Effector memory CD8-positive, alpha-beta T cell (primary cell): ENCODE measurements at places on chromosomes 1 and 21.

GRCh38 chr1:33617451-33617850, 145.0 kb downstream of the ZSCAN20 start:
- no peak overlapping the region for H3K4me3 ChIP-seq
- H3K27ac ChIP-seq, result no peak overlapping the region
- no peaks in the 10 kb centered on the region for H3K4me1 ChIP-seq
- no peaks in the 10 kb centered on the region for H3K36me3 ChIP-seq
- DNase-seq, result no peak

DNA sequence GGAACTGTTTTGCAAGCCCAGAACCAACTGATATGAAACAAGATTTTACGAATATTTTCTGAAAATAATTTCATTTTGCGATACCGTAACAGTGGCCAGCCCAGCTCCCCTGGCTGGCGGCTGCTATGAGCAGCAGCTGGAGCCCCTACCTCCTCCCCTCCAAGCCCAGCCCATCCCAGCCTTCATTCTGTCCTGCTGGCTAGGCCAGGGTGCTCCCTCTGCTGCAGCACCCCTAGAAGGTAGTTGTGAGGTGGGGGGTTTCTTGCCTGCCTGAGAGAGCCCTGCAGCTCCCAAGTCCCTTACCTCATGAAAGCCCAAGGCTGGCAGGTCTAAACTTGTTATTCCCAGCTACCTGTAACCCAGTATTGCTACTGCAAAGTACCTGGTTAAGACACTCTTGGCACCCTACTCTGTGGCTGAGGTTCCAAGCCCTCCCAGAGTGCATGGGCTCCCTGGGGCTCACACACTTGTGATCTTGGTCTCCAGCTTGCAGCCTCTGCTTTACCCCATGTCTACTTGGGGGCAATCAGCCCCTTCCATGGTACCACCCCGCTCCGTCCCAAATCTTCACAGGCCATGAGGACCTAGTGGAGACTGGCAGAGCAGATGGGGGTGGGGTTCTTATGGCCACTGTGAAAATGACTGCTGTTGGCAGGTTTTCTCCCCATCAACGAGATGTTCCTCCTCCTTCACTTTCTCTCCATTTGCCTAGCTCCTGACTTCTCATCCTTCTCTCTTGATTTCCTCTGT, 239.8 kb downstream of the TRABD2B start:
- H3K4me3 ChIP-seq, result no peak overlapping the region
- no peak for DNase-seq
- H3K27me3 ChIP-seq, result peaks cover 44% of the 10 kb centered on the region
- no peaks in the 10 kb centered on the region for H3K36me3 ChIP-seq

DNA sequence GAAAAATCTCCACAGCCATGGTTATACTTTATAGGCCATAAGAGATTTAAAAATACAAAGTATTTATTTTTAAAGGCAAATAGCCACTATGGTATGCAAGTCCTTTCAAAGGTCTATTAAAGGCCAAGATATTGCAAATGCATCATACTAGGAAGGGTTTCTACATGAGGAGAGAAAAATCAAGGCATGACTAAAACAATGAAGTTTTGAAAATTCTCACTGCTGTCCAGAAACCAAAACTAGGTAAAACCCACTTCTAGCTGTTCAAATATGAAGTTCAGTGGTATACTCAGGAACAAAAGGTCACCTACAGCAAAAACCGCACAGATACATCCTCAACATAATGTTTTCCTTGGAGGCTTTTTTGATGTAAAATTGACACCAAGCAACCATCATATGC, 75.0 kb downstream of the EPS15 start:
- H3K36me3 ChIP-seq, result peaks cover 38% of the 10 kb centered on the region
- no peak for DNase-seq
- H3K27me3 ChIP-seq, result no peaks in the 10 kb centered on the region
- peaks cover 15% of the 10 kb centered on the region for H3K4me1 ChIP-seq

- H3K4me1 ChIP-seq, result no peaks in the 10 kb centered on the region
- H3K27me3 ChIP-seq, result peaks cover 55% of the 10 kb centered on the region
- no peak overlapping the region for H3K4me3 ChIP-seq
- H3K36me3 ChIP-seq, result no peaks in the 10 kb centered on the region
Observed at GRCh38 chr21:37620401-37620800, 253.8 kb downstream of the DYRK1A start.

- no peak for DNase-seq
- peaks cover 7% of the 10 kb centered on the region for H3K4me1 ChIP-seq
- no peak overlapping the region for H3K27ac ChIP-seq
- H3K4me3 ChIP-seq, result no peak overlapping the region
Observed at GRCh38 chr1:198054510-198054909, 102.3 kb upstream of the NEK7 start.

GRCh38 chr1:32695098-32695904, 7.3 kb downstream of the SYNC start:
- peaks cover 3% of the 10 kb centered on the region for H3K4me1 ChIP-seq
- no peak overlapping the region for H3K4me3 ChIP-seq
- H3K36me3 ChIP-seq, result peaks cover 3% of the 10 kb centered on the region
- no peak for DNase-seq

DNA sequence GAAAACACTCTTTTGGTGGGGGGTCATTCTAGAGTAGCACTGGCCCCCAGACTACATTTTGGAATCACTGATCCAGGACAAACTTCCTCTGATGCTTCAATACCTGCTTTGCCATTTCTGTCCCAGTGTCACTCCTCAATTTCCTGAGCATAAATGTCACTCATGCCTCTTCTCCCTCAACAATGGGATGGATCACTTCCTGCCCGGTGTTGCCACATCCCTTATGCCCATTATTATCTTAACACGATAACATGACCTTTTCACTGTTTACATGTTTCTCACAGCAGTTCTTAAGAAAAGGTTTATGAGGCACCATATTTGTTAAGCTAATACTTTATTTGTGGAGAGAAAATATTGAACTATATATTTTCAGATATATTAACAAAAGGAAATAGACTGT, 3.9 kb upstream of the ITLN1 start:
- no peak overlapping the region for H3K4me3 ChIP-seq
- no peak for DNase-seq
- H3K36me3 ChIP-seq, result no peaks in the 10 kb centered on the region
- no peak overlapping the region for H3K27ac ChIP-seq
- H3K4me1 ChIP-seq, result peaks cover 5% of the 10 kb centered on the region

DNA sequence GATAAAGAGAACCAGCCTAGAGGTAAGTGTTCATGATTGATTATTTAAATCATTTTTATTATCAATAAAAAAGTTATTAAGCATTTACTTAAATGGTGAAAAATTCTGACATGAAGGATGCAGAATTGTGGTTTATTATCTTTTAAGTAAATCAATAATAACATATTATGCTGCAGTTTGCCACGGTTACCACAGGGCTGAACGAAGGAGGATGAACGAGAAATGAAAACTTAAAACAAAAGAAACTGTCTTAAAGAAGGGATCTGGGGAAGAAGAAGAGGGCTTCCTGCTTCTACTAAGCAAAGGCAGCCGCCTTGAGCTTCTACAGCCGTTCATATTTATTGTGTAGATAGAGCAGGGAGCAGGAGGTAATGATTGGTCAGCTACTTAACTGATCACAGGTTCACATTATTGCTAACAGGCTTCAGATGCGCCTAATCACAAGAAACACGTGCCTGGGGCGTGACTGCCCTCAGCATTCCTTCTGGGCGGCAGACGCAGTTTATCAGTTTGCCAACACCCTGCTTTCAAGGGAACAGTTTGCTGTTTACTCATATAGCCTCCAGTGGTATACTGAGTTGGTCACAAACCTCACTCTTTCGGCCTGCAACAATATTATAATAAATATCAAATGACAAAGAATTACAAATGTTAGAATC, 5.8 kb upstream of the FNBP1L start:
- H3K27me3 ChIP-seq, result peaks cover 35% of the 10 kb centered on the region
- no peak overlapping the region for H3K4me3 ChIP-seq
- DNase-seq, result no peak
- H3K4me1 ChIP-seq, result peaks cover under 1% of the 10 kb centered on the region
- H3K27ac ChIP-seq, result no peak overlapping the region

- H3K4me3 ChIP-seq, result no peak overlapping the region
- no peak for DNase-seq
- H3K27ac ChIP-seq, result no peak overlapping the region
- no peaks in the 10 kb centered on the region for H3K36me3 ChIP-seq
- H3K27me3 ChIP-seq, result peaks cover 53% of the 10 kb centered on the region
Observed at GRCh38 chr1:115337276-115337632, 795 bp downstream of the NGF start.

GRCh38 chr1:118364882-118365281, 179.9 kb upstream of the SPAG17 start:
- DNase-seq, result no peak
- H3K27ac ChIP-seq, result no peak overlapping the region
- H3K4me3 ChIP-seq, result no peak overlapping the region
- no peaks in the 10 kb centered on the region for H3K4me1 ChIP-seq
- H3K27me3 ChIP-seq, result no peaks in the 10 kb centered on the region

DNA sequence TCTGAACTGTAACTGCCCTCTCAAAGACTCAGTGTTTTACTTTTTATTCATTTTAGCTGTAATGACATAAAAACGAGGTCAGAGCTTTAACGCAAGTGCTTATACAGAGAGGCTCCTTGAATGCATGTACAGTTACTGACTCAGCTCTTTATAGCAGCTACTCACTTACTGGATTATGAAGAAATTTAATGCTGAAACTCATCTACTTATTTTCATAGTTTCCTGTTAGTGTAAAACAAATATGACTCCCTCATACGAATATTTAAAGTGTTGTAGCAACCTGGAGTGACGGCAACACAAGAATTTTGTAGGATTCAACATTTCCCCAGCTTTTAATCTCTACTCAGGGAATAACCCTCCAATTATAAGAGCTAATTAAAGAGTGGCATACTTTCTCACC, 32.7 kb downstream of the ADSS2 start:
- no peaks in the 10 kb centered on the region for H3K4me1 ChIP-seq
- peaks cover 78% of the 10 kb centered on the region for H3K36me3 ChIP-seq

- no peak for DNase-seq
- peaks cover 48% of the 10 kb centered on the region for H3K4me1 ChIP-seq
- H3K27ac ChIP-seq, result peak overlapping the region; percentile 97
- H3K4me3 ChIP-seq, result peak overlapping the region; percentile 87
- H3K36me3 ChIP-seq, result peaks cover 38% of the 10 kb centered on the region
- no peaks in the 10 kb centered on the region for H3K27me3 ChIP-seq
Observed at GRCh38 chr1:116806671-116807070, 52.4 kb downstream of the CD2 start.

GRCh38 chr1:119743776-119744597, 24.7 kb downstream of the HMGCS2 start:
- DNase-seq, result peak; percentile 9
- no peak overlapping the region for H3K4me3 ChIP-seq
- no peak overlapping the region for H3K27ac ChIP-seq
- no peaks in the 10 kb centered on the region for H3K36me3 ChIP-seq
- no peaks in the 10 kb centered on the region for H3K4me1 ChIP-seq

- peaks cover 8% of the 10 kb centered on the region for H3K4me1 ChIP-seq
- no peaks in the 10 kb centered on the region for H3K27me3 ChIP-seq
- no peak overlapping the region for H3K4me3 ChIP-seq
Observed at GRCh38 chr1:39098546-39099250, 72.5 kb downstream of the NDUFS5 start.

GRCh38 chr1:20485527-20486456, at the start of gene CAMK2N1:
TSS of gene CAMK2N1 (minus strand) at chr1:20486210. CDS start at chr1:20485379, 831 bp downstream.
- peak within 1 kb of the TSS; percentile 98 for H3K4me3 ChIP-seq

DNA sequence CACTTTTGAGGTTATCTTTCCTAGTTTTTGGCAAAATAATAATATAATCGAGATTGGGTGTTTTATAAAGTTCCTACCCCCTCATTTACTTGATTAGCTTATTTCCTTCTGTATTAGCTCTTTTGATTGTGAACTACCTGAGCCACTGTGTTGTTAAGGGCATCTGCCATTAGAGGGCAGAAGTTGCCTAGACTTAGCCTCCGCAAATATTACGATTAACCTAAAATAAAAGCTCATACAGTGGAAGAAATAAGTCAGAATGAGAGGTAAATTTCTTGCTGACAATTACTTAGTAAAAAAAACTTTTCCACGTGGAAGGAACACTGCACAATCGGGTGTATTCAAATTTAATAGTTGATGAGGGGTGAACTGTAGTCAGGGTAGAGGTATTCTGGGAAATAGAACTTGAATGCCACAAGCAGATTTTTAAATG, 2.3 kb downstream of the H3-3A start:
- peak overlapping the region; percentile 98 for H3K4me3 ChIP-seq
- no peaks in the 10 kb centered on the region for H3K27me3 ChIP-seq

GRCh38 chr1:206581571-206581981, 30.7 kb downstream of the EIF2D start:
- peak overlapping the region; percentile 98 for H3K27ac ChIP-seq
- peaks cover 82% of the 10 kb centered on the region for H3K36me3 ChIP-seq
- H3K27me3 ChIP-seq, result no peaks in the 10 kb centered on the region
- H3K4me1 ChIP-seq, result peaks cover 70% of the 10 kb centered on the region

GRCh38 chr21:27567381-27567780, 600.5 kb upstream of the ADAMTS5 start:
- H3K4me3 ChIP-seq, result no peak overlapping the region
- DNase-seq, result no peak
- H3K4me1 ChIP-seq, result no peaks in the 10 kb centered on the region
- H3K27me3 ChIP-seq, result no peaks in the 10 kb centered on the region

GRCh38 chr21:27954543-27955165, 987.8 kb upstream of the ADAMTS5 start:
- DNase-seq, result no peak
- no peak overlapping the region for H3K27ac ChIP-seq
- no peaks in the 10 kb centered on the region for H3K36me3 ChIP-seq
- no peaks in the 10 kb centered on the region for H3K4me1 ChIP-seq

GRCh38 chr1:18927082-18927653, 24.8 kb upstream of the ALDH4A1 start:
- H3K36me3 ChIP-seq, result peaks cover 100% of the 10 kb centered on the region
- no peaks in the 10 kb centered on the region for H3K27me3 ChIP-seq
- no peak for DNase-seq
- peak overlapping the region; percentile 76 for H3K4me3 ChIP-seq

DNA sequence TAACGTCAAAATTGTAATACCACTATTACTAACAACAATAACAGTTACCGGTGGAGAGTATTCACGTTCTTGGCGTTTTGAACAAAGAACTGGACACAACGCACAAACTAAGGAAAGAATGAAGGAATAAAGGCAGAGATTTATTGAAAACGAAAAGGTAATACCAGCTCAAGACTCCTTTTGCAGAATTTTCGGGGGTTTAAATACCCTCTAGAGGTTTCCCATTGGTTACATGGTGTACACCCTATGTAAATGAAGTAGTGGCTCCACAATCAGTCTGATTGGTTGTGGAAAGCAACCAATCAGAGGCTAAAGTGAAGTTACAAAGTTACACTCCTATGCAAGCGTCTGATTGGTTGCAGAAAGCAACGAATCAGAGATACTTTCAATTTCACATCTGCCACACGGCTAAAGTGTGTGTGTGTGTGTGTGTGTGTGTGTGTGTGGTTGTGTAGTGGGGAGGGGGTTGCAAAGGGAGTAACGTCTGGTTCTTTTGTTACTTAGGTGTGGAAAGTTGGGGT, 1.1 kb upstream of the GTF2B start:
- peaks cover 28% of the 10 kb centered on the region for H3K36me3 ChIP-seq
- no peak for DNase-seq
- peak overlapping the region; percentile 92 for H3K4me3 ChIP-seq
- H3K4me1 ChIP-seq, result peaks cover 30% of the 10 kb centered on the region

- H3K4me1 ChIP-seq, result no peaks in the 10 kb centered on the region
- H3K36me3 ChIP-seq, result no peaks in the 10 kb centered on the region
- no peak overlapping the region for H3K27ac ChIP-seq
- no peak overlapping the region for H3K4me3 ChIP-seq
- no peak for DNase-seq
Observed at GRCh38 chr1:63878932-63879331, 105.1 kb downstream of the ROR1 start.

GRCh38 chr21:38819719-38820159, 14.0 kb downstream of the ETS2 start:
- peaks cover 57% of the 10 kb centered on the region for H3K36me3 ChIP-seq
